ENCODE measurements at places on chromosomes 6 and 20.

DNA sequence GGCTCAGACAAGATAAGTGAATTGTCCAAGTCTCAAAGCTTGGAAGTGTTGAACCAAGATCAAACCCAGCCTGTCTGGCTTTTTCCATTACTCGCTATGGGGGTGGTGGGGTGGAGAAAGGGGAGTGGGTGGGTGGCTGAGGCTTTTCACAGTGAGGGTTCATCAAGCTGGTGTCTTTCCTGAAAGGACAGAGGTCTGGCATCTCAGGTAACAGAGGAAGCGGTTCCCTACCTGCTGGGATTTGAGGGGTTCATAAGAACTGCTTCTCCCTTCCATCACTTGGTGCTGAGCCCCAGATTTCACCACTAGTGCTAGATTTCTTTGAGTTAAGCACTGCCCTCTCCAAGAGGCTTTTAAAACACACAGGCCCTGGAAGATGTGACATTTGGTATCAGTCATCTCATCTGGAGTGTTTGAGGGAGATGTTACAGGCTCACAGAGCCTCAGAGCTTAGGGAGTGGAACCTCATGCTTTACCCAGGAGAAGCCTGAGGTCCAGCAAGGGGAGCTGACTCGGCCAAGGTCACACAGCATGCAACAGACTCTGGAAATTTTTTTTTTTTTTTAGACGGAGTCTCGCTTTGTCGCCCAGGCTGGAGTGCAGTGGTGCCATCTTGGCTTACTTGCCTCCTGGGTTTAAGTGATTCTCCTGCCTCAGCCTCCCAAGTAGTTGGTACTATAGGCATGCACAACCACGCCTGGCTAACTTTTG is 6.0 kb upstream of the VEGFA start:
- DNase-seq: no peak

- peak; percentile 71 for DNase-seq
These were observed 139.8 kb downstream of the OR2B2 start for GRCh38 chr6:27772261-27773001.

DNA sequence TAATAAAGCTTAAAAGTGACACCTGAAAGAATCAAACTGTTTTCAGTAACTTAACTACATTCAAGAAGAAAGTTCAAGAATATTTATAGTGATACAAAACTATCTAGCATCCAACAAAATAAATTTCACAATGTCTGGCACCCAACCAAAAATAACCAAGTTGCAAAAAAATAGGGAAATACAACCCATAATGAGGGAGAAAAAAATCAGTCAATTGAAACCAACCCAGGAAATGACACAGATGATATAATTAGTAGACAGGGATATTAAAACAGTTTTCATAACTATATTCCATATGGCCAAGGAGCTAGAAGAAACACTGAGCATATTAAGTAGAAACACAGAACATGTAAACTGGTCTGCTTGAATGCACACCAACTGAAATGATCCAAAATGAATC is 120.2 kb upstream of the BEND3 start:
- DNase-seq: no peak

GRCh38 chr6:157954150-157955117 is 27.2 kb upstream of the SYNJ2 start:
- no peak for DNase-seq

- no peak for DNase-seq
These were observed 112.8 kb downstream of the ADGRG6 start for GRCh38 chr6:142414462-142415250.

DNA sequence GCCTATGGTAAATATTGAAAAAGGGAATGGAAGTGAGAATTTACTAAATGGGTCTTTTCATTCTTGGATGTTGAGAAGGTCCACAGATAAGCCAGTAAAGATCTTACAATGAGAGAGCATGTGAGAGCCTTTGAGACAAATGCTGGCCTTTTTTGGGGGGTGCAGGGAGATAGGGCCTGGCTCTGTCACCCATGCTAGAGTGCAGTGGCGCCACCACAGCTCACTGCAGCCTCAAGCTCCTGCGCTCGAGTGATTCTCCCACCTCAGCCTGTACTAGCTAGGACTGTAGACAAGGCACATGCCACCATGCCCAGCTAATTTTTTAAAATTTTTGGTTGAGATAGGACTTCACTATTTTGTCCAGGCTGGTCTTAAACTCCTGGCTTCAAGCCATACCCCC is 63.2 kb upstream of the TMEM181 start:
- no peak for DNase-seq

DNA sequence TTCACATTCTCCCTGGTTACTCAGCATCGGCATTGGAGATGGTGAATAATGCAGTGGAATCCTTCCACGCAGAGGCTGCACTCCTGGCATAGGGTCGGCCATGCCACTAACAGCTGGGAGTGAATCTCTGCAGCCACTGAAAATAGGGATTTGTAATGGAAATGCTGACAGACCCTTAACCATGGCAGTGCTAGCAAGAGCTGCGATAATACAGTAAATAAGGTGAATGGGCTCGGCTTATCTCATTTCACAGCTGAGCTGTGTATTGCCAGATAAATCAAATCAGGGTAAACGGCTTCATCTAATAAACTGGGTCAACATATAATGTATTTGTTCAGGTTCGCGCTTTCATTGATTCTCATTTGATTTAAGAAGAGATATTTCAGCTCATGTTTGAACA is 156.8 kb downstream of the SLC35B3 start:
- DNase-seq: no peak

DNA sequence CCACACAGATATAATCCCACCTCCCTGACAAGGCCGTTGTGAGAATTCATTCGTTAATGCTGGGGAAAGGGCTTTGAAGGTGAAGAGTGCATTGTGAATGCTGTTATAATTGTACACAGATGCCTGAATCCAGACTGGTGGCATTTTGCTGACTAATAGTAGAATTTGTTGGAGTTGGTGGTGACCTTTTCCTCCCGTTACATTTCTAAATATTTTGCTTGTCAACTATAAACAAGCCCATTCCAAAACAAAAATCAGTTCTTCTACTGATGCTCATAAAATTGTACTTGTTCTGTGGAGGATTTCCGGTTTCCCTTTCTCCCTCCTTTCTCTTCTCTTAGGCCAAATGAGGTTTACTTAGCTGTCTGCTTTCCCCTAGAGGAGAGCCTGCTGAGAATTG is 253.1 kb upstream of the SUPT3H start:
- DNase-seq: no peak
